GM03348 (cell line): ENCODE measurements at places on chromosomes 1 and 21.

DNA sequence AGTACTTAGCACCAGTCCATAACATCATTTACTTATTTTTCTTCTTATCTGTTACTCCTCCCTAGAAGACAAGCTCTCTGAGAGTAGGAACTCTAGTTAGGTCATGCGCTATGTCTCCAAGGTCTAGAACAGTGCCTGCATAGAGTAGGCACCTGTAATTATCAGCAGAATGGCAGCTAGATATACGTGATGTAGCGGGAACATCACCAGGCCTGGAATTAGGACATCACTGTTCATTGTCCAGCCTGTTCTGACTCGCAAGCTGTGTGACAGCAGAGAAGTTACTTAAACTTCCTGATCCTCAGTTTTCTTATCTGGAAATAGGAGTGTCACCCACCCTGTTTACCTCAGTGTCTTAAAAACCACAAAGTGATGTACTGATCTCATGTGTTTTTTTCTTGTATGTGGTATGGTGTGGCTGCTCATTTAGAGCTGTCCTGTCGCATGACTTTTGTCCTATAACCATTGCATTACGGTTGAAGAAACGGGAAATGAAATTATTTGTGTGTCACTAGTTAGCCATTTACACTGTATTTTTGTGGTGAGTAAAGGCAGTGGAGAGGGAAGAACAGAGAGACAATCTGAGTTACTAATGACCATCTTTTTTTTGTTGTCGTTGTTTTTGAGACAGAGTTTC, 37.1 kb upstream of the EXO1 start:
- DNase-seq, result no peak

DNA sequence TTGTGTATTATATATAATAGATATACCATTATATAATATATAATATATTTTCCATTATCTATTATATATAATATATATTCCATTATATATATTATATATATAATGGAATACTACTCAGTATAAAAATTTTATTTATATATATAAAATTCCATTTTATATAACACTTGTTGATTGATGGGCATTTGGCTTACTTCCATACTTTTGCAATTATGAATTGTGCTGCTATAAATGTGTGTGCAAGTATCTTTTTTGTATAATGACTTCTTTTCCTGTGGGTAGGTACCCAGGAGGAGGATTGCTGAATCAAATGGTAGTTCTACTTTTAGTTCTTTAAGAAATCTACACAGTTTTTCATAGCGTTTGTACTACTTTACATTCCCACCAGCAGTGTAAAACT, 1211.1 kb downstream of the NCAM2 start:
- no peak for DNase-seq

DNA sequence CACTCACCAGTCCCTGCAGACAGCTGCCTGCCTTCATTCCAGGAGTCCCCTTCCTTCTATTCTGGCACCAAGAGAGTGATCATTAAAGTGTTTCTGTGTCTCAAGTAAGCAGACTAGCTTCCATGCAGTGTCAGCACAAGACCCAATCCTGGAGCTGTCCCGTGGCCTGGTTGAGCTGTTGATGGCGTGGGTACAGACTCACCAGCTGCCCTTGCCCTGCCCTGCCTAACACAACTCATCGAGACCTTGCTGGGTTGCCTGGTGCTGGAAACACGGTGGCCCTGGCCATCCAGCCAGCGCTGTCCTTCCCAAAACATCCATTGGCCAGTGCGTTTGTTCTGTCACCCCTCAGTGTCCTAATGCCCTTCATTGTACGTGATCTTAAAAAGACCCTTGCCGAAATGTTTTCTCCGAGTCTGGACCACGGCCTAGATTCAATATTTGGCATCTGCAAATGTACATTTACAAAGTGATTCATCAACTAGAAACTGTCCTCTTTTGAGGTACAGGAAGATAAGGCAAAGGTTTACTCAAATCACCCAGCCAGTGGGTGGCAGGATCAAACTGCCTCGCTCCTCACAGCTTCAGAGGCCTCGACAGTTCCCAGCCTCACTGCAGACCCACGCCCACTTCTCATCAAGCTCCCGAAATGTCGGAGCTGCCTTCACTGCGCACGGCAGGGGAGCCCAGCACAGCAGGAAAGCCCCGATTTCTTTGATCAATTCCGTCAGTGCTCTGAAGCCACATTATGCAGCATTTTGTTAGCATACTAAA, 494.2 kb downstream of the KIF26B start:
- DNase-seq, result no peak

GRCh38 chr1:25757151-25757845, 42.7 kb upstream of the SELENON start:
- DNase-seq, result no peak

GRCh38 chr1:2972011-2972878, 49.0 kb upstream of the ACTRT2 start:
- DNase-seq, result no peak

- DNase-seq, result peak; percentile 39
Observed at GRCh38 chr1:42211224-42211623, 46.7 kb upstream of the GUCA2A start.

DNA sequence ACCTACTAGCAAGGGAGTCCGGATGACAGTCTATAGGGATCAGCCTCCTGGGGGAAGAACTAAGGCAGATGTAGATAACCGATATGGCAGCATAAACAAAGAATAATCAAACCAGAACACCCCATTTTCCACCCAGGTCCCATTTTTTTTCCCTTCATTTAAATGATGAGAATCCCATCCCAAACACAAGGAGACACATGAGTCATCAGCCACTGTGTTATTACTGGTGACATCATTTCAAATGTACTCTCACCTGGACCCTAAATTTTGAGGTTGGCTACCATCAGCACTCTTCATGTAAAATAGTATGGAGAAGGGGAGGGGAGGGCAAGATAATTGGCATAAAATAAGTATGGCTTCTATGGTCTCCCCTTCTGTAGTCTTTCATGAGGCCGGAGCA, 108.9 kb upstream of the GUCA2B start:
- no peak for DNase-seq
